ENCODE measurements at places on chromosomes 6 and 20.

DNA sequence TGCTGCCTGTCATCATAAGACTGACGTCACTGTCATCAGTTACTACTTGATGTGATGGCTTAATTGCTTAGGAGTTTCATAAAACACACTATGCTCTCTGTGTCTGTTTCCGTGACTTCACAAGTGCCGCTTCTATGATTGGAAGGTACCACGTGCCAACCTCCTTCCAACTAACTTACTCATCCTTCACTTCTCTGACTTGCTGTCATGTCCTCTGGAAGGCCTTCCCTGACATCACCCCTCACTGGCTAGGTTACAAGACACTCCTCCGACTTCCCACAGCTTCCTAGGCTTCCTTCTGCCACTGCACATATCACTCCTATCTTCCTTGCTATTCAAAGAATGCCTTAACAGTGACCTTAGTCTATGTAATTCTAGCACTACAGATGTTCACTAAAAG, 20.4 kb downstream of the SERINC3 start:
- no peak for DNase-seq

DNA sequence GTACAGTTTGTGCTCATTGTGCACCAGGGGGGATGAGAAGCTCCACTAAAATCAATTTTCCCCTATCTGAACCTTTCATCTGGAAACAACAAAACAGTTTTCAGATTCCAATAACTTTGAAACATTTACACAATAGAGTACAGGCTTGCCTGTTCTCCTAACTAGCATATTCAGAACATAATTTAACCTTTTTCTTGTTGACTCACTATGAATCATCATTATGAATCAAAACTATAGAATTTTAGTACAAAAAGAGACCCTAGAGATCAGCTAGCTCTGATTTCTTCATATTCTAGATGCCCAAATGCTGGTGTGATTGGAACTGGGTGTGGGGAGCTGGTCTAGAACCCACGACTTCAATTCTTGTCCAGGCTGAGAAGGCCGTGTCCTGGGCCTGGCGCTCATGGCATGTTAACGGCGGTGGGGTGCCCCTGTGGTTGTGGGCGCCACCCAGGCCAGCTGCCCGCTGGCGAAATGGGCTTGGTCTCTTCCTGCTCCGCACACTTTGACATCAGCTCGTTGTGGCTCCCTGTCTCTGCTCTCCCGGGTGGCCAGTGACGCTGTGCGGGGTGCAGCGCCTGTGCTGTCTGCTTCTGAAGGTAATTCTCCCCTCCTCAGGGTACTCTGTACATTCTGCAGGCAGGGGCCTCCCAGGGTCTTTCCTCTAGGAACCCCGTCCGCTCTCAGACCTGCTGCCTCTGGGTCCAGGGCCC, 29.9 kb upstream of the AGPAT4 start:
- DNase-seq: no peak

DNA sequence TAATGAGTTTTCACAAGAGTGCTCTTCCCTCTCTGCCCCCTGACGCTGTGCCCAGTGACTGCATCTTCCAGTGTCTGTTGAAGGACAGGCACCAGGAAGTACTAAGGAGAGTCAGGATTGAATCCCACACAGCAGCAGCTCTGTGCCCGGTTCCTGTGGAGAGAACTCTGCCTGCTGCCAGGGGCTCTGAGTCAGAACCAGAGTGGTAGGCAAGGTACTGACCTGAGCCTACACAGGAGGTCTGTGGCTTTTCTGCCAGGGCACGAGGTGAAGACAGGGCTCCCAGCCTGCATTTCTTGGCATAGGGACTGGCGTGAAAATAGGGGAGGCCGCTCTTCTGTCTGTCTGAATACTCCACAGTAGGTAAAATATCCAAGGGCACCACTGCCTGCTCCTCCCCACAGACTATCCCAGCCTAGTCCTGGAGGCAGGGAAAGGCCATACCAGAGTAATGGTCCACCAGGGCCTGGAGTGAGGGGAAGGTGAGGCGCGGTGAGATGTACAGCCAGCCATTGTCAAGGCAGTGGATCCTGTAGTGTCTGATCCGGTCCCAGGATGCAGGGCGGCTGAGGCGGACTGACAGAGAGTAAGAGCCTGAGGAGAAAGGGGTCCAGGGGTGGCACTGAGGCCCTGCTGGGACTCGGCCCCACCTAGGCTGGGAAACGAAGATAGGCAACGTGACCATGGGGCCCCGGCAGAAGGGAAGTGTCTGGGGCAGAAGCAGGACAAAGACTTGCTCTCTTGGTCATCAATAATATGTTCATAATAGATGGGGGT, 9.4 kb downstream of the RAB5IF start:
- DNase-seq: no peak

DNA sequence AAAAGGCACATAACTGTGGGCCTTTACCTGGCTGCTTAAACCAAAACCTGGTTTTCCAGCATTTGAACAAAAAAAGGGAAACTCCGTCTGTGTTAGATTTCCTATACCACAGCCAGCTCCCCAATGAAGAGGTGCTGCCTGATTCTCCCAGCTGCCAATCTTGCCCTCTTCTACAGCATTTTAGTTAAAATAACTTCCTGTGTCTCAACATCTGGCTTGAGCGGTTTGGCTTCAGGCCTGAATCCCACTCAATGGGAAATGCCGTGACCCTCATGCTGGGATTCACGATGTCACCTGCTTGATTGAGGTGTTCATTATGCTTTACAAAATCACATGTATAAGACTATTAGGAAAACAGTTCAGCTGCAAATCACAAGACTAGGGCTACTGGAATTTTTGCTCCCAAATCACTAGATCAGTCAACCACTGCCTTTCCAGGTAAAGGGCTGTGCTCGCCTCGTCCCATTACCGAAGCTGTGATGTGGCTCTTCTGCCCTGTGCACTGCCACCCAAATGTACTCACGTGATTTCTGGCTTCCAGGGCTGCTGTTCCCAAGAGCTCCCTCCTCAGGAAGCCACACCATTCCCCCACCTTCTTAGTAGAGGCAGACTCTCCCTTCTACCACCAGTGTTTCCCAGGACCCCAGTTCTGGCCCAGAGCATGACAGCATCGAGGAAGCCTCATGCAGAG, 94.6 kb downstream of the PSMG4 start:
- DNase-seq: no peak

DNA sequence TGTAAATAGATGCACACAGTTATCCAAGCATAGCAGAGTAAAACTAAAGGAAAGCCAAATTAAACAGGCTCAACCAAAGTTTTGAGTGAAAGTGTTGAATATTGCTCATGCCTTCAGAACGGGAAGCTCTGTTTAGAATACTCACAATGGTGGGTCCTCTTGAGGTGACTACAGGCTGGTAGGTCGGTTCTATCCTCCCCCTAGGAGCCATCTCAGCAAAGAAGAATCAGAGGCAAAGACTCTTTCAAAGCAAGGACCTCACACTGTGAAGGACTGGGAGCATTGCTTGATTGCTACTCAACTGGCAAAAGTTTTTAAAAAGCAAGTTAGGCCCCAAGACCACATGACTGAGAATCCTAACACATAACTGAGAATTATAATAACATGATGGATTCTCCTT, 88.4 kb upstream of the JAG1 start:
- no peak for DNase-seq

Measured in cortex of kidney (tissue), 1 donor.